ENCODE measurements at places on chromosomes 5 and 9.

- DNase-seq = no peak
Measured at GRCh38 chr5:73968729-73969128, 342.7 kb downstream of the ARHGEF28 start.

DNA sequence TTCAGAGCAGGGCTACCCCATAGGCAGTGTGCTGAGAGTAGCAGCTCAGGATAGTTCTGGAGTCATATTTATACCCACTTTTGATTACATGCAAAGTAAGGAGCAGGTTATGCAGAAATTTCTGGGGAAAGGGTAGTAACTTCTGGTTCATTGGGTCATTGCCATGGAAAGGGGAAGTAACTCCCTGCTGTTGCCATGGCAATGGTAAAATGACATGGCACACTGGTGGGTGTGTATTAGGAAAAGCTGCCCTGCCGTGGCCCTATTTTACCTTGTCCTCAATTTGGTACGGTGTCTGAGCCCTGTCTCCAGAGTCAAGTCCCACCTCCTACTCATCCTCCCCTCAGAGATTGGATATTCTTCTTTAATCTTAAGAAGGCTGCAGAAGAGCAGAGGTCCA lies 526.7 kb upstream of the TYRP1 start:
- no peak for DNase-seq

DNA sequence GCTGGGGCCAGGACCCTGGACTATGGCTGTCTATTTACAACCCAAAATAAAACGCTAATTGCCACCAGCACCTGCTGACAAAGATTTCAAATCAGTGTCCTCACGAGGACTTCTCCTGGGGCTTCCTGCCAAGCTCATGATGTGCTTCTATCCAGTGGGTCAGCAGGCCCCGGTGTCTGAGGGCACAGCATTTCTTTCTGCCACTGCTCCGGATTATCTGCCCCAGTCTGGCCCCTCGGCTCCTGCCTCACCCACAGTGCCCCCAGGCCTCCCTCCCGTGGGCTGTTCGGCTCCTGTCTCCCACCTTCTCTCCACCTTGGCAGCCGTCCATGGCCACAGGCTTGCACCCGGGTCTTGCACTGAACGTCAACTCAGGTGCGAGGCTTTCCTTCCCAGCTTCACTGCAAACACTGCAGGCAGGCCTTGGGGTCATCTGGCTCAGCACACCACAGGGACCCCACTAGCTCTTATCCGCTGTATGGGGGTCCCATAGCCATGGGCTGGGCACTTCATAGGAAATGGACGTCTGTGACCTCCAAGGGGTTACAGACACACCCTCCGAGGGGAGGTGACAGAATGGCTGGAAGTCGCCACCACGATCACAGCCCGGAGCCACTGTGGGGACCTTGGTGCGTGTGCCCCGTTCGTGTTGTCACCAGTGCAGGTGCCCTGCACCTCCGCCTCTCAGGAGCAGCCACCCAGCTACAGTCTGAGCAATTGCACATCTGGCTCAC lies 43.8 kb upstream of the FCN1 start:
- DNase-seq = no peak

- DNase-seq = no peak
Measured at GRCh38 chr5:157821822-157822622, 36.9 kb downstream of the CLINT1 start.

GRCh38 chr5:5678909-5679308 lies 256.4 kb downstream of the ICE1 start:
- DNase-seq = no peak

GRCh38 chr5:57431759-57432158 lies 50.9 kb downstream of the ACTBL2 start:
- DNase-seq = no peak

DNA sequence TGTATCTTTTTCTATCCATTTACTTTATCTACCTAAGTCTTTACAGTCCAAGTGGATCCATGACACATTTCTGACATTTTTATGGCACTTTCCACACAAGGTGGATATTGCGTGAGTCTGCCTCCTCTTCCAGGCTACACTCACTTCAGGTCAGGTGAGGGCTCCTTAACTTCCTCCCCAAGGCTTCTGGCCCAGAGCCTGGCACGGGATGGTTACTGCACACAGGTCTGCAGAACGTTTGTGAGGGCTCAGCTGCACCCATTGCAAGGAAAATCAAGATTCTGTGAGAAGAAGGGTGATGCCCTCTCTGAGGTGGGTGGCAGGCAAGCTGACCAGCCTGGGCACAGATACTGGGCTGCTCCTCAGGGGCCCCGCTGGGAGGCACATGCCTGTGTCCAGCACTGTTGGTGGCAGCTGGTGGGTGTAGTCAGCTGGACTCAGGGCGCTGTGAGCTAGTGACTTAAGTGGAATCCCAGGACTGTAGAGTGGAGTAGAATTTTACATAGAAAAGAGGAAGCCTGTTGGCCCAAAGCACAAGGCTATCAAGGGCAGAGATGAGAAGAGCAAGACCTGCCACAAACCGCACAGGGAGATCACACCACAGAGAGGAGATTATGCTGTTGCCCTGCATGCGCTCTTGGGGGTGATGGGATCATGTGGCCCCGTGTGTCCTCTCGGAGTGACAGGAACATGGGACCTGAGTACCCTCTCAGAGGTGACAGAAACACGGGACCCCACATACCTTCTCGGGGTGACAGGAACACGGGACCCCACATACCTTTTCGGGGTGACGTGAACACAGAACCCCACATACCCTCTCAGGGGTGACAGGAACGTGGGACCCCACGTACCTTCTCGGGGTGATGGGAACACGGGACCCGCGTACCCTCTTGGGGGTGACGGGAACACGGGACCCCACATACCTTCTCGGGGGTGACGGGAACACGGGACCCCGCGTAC lies 21.3 kb downstream of the AHRR start:
- no peak for DNase-seq

- no peak for DNase-seq
Measured at GRCh38 chr9:72338631-72339030, 26.4 kb downstream of the ZFAND5 start.

DNA sequence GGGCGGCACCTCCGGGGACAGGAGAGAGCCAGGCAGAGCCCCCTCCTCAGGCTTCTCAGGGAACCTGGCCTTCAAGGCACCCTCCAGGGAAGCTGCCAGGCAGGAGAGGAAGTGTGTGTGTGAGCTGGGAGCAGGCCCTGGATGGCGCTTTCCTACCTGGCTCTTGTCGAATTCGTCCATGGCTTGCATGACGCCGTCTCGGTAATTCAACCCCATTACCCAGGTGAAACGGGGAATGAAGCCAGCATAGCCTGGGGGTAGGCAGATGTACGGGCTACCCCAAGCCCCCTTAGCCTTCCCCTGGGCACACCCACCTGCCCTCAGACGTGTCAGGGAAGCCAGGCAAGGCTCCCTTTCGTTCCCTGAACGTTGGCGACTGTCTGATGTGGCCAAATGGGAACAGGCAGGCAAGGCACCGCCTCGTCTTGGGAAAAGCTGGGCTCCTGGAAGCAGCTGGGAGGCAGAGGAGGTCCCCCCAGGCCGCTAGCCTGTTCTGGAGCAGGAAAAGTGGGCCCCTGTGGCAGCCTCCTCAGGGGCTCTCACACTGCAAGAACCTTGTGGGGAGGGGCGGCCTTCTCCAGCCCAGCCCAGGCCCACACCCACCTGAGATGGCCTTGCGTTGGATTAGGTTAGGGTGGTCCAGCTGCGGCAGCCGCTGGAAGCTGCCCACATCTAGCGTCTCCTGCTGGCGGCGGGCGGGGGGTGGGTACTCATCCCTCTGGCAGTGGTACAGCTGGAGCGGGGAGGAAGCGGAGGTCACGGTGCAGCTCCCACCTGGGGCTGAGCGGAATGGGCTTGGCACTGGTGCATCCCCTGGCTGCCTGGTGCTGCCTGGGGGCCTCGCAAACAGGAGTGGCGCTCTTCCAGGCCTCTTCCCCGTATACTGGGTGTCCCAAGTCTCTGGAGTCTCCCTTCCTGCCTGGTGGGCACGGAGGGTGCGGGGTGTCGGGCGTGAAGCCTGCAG lies 3.7 kb downstream of the TUBB4B start:
- peak; percentile 68 for DNase-seq

- DNase-seq = no peak
Measured at GRCh38 chr9:119938871-119939270, 569.6 kb upstream of the BRINP1 start.

Measured in NCI-H2081 (cell line).